Omental fat pad (tissue), 4 donors: ENCODE measurements at places on chromosomes 11 and 22.
A peak's percentile ranks its signal among the peaks of the same experiment; 100 is the strongest.

DNA sequence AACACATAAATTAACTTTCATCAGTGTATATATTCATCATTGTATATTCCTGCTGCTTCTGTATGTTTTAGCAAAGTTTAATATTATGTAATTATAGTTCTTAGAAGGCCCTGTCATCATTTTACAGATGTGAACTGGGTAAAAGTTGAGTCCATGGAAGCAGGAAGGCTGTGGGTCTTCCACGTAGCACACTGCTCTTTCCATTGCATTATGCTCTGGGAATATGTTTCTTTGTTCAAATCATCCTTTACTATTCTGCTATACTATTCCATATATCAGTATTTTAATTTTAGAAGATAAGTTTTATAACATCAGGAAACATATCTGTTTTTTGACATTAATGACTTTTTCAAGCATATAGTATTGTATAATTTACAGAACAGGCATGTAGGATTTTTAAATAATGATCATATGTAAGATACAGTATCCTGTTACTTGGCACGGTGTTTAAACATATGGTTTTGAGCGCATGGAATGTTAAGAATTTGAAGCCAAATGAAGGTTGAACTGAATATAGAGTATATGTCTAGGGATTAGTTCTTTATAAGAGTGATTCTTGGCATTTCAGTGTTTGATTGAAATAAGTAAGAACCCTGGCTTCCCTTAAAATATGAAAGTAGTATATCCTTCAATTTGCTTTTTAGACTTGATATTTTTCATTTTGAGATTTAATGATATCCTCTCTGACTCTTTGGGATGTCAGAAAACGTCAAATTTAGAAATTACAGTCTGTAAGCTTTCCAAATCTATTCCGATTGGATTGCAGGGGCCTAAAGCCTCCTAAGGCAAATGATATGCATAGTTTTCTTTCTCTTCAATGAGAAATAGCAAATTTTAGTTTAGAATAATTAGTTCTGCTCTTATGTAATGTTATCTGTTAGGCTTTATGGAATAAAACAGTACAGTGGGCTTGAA is 8.6 kb downstream of the CCDC81 start:
- no peak for DNase-seq

DNA sequence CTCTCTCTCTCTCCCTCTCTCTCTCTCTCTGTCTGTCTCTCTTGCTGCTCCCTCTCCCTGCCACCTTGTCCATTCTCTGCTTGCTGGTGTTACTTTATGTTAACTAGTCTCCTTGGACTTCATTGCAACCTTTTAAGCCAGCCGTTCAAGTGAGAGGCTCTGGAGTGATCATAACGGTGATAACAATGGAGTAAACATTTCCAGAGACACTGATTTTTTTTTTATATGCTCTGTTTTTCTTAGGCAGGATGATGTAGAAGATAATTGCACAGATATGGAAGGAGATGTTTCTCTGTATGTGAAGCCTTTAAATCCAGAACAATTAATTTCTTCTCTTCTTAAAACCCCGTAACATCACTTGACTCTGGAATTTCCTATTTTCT is 287.7 kb downstream of the TMEM135 start:
- no peak for DNase-seq

DNA sequence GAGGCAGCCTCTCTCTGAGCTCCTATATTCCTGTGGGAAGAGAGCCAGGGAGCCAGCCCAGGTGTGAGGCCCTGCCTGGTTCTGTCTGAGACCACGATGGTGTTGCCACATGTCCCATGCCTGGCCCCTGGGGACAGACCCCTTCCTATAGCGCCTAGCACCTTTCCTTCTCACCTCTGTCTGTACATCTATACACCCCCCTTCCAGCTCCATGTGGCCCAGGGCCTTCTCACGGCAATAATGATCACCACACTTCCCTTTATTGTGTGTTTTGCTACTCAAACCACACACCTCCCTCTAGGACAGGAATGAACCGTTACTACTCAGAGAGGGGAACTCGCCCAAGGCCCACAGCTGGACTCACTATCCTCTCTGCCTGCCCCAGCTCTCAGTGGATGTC is 12.8 kb downstream of the CD82 start:
- no peak for DNase-seq

GRCh38 chr22:50136581-50137015 is 33.9 kb upstream of the PANX2 start:
- DNase-seq: no peak

- DNase-seq: no peak
Observed at GRCh38 chr22:38021206-38021605, 36.0 kb upstream of the PICK1 start.

DNA sequence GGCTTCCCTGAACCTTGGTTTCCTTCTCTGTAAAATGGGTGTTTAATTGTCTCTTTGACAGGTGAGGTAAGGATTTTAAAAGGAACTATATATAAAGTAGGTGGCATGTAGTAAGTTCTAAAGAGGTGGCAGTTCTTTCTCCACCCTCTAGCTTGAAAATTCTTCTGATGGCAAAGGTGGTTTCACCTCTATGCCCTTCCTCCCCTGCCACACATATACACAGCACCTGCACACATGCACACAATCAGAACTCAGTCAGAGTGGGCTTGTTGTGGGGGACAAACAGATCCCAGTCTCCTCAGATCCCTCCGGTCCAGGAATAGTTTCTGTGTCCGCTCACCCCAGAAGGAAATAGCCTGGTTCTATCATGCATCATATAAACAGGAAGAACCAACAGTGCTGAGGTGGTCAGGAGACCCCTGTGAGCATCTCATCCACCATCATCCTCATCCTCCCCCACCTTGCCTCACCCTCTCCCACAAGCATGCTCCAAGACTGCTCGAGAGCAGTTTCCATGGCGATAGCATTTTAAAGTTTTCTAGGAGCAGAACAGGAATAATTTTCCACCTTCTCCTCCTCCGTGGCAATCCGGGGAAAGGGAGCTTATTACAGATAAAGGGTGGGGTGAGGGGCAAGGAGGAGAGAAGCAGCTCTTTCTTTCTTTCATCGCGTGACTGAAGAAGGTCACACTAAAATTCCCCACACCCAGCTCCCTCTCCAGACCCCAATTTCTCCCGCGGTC is 123.6 kb downstream of the CHST1 start:
- DNase-seq: no peak

DNA sequence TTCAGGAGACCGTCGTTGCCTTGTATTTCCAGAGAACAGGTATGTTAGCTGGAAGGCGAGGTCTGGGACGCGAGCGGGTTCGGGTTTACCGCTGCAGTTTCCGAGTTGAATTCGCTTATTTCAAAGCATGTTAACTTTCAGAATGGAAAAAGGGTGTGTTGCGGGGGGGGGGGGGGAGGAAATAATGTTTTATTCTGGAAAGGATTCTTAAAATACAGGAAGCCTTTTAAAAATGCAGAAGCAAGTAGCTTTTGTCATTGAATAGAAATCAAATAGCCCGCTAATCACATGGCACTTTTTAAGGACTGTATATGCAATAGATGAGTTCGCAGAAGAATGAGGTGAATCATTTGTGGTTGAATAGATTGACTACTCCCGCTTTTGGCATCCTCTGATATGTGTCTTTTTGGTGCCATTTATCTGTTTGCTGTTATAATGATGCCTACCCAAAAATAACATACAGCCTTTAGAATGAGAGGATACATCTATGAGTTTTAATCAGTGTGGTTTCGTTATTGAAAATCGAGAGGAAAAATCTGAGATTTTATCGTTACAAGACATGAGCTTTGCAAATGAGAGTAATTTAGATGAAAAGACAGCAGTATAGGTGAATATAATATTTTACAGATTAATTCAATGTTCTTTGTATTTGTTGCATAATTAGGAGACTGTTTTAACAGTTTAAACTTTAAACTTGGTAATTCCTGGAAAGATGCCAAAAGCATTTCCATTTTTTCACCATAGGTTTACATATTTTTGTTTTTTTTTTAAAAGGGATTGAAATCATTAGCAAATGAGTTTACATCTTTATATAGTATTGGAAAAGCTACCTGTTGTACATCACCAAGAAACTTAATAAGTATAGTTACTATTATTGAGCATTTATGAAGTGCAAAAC is 1.7 kb downstream of the PDE3B start:
- no peak for DNase-seq

DNA sequence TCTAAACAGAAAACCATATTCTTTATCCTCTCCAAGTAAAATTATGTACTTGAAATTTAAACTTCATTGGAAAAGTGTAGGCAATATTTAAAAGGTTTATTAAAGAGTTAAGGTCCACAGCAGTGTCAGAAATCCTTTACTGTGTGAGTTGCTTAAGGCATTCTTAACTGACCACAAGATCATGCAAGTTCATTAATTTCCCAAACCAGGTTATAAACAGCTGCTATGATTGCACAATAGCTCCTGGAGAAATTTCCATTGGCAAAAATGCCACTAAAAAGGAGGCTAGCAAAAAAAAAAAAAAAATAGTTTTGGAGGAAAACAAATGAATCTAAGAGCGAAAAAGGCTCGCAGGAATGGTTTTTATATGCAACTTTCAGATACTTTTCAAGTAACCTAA is 106.2 kb downstream of the ETS1 start:
- no peak for DNase-seq

GRCh38 chr11:126491092-126491491 is 135.6 kb downstream of the ST3GAL4 start:
- DNase-seq: no peak

GRCh38 chr11:45931739-45932138 is 9.3 kb downstream of the LARGE2 start:
- no peak for DNase-seq

GRCh38 chr22:31869739-31870138 is 74.6 kb upstream of the YWHAH start:
- DNase-seq: no peak

- DNase-seq: peak; percentile 66
Observed at GRCh38 chr11:4539603-4540219, 5.3 kb upstream of the OR52M1 start.

DNA sequence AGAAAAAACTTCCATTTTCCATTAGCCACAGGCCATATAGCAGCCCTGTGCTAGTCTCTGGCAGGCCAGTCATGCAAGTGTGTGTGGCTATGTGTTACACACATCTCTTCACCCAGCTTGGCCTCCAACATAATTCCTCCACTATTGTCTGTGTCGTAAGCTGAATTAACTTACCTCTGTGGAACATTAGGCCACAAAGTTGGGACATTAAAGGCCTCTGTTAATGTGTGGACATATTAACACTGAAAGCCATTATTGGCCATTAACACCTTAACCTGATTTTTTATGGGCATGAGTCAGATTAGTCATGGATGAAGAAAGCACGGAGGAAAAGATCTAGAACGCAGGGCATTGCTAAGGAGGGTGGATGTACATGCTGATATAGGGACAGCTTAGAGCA is 100.1 kb downstream of the DBX1 start:
- DNase-seq: no peak

GRCh38 chr22:21688706-21689381 is 23.0 kb downstream of the PPIL2 start:
- no peak for DNase-seq

GRCh38 chr11:859394-860131 is 16.9 kb downstream of the TSPAN4 start:
- peak; percentile 48 for DNase-seq

DNA sequence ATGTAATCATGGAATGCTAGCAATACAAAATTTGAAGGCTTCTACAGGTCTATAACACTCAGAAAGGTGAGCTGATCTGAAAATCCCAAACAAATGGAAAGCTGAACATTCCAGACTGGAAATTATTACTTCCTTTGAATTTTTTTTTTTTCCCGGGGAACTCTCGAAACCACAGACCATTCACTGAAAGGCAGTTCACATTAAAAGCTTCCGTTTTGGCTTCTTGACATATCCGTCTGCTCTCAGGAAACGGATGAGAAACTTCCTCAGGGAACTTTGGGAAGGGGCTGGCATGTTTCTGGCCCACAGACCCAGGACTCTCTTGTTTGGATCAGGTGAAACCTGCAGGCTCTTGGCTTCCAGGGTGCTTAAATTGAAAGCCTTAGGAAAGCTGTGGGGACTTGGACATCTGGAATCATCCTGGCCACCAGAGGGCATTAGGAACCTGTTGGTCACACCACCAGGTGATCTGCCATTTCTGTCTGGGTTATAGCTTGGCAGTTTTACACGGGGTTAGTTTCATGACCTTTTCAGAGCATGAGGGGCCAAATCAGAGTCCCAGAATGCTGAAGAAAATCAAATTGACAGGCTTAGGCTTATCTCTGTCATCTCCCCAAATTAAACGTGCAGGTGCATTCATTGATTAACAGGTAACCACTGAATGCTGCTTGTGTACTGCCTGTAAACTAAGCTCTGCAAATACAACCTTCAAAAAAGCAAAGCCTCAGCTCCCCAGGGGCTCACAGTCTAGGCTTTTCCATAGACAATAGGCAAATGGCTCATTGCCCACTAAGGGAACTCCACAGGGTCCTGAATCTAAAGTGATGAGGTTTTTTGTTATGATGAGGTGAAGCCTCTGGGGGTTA is 22.7 kb upstream of the GRAMD1B start:
- no peak for DNase-seq

- no peak for DNase-seq
Observed at GRCh38 chr11:105705786-105706530, 96.1 kb downstream of the GRIA4 start.

DNA sequence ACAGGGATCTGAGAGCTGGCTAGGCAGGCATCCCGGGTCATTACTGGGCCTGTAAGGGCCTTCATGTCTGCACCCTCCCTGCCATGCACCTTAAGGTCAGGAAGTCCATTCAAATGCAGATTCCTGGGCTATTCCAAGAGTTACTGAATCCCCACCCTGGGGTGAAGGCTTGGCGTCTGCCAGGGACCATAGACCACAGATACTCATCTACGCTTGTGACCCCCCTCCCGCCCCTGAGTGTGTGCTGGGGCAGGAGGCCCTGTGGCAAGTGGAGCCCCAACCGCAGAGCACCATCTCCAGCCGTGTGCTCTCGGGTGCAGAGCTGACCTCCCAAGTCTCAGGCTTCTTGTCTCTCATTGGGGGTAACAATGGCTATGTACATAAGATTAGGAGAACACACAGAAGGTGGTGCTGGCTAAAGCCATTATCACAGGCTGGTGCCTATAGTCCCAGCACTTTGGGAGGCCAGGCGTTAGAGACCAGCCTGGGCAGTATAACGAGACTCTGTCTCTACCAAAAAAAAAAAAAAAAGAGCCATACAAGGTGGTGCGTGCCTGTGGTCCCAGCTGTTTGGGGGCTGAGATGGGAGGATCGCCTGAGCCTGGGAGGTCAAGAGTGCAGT is 19.1 kb upstream of the KCNQ1OT1 start:
- no peak for DNase-seq

GRCh38 chr22:48795664-48796063 is 1032.0 kb downstream of the BRD1 start:
- DNase-seq: no peak

DNA sequence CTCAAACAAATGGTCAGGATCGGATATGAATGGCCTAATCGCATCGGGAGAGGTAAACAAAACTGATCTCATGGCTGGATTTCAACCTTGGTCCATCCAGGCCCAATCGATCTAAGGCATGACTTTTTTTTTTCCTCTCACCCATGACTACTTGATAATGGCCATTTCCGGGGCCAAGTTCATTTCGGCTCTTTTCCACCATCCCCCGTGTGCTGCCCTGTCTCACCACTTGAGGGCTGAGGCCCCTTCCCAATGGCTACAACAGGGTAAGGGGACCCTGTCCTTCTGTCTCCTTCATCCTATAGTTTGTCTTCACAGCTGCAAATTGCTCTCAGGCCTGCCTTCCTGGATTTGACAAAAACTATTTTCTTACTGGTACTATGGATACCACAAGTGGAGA is 26.7 kb downstream of the GRAP2 start:
- no peak for DNase-seq
